ENCODE measurements at places on chromosomes 11 and 22. TPM values are rescaled to one million over a fixed set of nuclear protein-coding genes. Genes with fewer than 3 reads are reported as not detected.

- DNase-seq = no peak
These were observed 21.1 kb upstream of the RELT start for GRCh38 chr11:73355109-73355508.

GRCh38 chr22:26891429-26891828, 234.0 kb downstream of the MIAT start:
- DNase-seq = no peak

The SEC14L2 gene
- polyA plus RNA-seq = 6.2 TPM

GRCh38 chr11:20610825-20611224, 11.4 kb downstream of the SLC6A5 start:
- no peak for DNase-seq

The OR5A1 gene
- 0.03 TPM for polyA plus RNA-seq

DNA sequence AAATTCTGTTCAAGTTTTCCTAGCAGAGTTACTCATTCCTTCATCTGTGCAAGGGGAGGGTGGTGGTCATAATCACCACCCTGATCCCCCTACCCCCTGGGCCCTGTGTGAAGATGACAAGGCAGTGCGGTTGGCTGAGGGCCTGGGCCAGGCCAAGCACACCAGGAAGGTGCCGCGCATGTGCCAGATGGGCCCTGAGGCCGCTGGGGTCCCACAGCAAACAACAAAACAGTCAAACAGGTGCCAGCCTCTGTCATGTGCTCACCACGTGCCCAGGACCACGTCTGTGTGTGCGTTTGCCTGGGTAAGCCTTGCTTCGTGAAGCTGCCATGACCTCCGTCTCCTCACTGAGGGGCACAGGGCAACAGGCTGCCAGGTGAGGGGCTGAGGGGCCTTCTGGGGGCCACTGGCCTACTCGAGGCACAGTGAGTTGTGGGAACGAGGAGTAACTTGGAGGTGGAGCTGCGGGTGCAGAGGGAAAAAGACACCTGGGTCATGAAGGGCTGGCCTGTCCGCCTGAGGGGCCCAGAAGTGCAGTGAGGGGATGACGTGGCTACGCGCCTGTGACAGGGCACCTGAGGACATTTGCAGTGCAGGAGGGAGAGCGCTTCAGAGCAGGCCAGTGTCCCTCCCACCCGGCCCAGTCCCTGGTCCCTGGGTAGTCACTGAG, 25.8 kb downstream of the RSPH14 start:
- DNase-seq = no peak

The UFD1 gene
- polyA plus RNA-seq = 62.1 TPM
